ENCODE measurements at places on chromosomes 1 and 21.

- no peak for DNase-seq
Observed at GRCh38 chr1:206558794-206559671, 51.7 kb downstream of the RASSF5 start.

GRCh38 chr1:201500670-201501120 is 6.2 kb downstream of the CSRP1 start:
- no peak for DNase-seq

DNA sequence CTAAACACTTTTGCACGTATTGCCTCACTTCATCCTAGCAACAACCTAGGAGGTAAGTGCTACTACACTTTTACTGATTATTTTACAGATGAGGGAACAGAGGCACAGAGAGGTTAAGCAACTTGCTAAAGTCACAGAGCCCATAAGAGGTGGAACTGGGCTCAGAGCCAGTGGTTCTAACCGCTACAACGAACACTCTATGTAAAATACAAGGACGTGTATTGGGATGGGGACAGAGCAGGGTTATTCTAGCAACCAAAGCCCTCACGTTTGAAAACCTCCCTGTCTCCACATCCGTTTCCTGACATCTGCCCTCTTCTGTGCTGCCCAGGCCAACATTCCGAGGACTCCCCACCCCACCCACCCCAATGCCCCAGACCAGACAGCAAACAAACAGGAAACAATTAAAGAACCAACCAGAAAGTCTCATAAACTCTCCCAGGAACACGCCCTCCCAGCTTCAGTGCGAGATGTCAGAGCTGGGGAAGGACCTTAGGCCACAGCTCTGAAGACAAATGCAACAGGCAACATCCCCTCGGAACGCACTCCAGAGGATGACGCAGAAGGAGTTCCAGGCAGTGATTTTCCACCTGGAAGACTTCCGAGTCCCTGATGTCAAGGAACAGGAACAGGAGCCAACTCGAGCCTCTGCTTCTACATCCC is 41.1 kb downstream of the GLIS1 start:
- no peak for DNase-seq

DNA sequence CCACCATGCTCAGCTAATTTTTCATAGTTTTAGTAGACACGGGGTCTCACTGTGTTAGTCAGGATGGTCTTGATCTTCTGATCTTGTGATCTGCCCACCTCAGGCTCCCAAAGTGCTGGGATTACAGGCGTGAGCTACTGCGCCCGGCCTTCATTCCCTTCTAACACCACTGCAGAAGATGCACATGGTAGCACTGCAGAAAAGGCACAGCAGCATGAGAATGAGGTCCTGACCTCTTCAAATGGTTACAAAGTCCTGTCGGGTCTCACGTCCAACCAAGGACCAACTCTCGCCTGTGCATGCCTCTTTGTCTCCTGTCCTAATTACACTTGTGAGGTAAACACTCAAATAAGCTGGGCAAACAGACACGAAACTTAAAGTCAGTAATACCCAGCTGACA is 83.0 kb upstream of the GCLM start:
- DNase-seq = no peak

DNA sequence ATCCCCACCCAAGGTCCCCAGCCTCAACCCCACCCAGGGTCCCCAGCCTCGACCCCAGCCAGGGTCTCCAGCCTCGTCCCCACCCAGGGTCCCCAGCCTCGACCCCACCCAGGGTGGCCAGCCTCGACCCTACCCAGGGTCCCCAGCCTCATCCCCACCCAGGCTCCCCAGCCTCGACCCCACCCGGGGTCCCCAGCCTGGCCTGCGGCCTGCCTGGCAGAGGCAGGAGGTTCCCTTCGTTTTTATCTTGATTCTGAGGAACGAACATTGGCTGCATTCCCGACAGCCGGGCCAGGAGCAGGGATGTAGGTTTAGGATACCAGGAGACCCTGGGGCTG is 3.4 kb upstream of the PDE9A start:
- no peak for DNase-seq

- no peak for DNase-seq
Observed at GRCh38 chr21:24367936-24368335, 1239.3 kb downstream of the MRPL39 start.

Measured in COLO829 (cell line).